ENCODE measurements at places on chromosomes 4 and X.

DNA sequence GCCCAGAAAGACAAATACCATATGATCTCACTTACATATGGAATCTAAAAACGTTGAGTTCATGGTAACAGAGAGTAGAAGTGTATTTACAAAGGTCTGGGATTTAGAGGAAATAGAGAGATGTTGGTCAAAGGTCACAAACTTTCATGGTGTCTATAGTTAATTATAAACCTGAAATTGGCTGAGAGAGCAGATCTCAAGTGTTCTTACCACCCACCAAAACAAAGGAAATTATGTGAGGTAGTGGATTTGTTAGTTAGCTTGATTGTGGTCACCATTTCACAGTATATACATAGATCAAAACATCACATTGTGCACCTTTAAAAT, 186.8 kb downstream of the NWD2 start:
- no peak for DNase-seq

DNA sequence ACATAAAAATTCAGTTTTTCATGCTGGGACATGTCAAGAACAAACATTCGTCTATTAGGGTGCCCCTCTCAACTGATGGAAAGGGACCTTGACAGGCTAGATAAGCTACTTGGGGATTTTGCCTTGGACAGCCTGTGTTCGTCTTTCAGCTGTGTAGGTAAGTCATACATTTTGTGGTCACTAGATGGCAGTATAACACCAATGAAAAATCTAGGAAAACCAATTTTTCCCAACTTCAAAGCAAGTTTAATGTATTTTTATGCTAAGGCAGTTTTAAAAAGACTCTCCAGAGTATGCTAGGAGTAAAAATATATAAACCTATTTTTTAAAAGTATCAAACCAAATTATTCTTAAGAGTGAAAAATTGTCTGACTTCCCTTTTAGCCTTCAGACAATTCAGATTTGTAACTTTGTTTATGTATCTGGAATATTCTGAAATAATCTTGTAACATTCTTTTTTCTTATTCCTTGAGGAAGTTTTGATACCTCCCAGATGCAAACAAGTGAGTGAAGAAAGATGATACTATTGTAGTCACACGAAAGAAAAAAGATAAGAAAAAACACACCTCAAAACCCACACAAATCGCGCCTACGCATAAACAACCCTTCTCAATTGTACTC, 158.3 kb downstream of the CPE start:
- no peak for DNase-seq

GRCh38 chr4:77347351-77347966, 190.5 kb downstream of the CCNG2 start:
- no peak for DNase-seq

DNA sequence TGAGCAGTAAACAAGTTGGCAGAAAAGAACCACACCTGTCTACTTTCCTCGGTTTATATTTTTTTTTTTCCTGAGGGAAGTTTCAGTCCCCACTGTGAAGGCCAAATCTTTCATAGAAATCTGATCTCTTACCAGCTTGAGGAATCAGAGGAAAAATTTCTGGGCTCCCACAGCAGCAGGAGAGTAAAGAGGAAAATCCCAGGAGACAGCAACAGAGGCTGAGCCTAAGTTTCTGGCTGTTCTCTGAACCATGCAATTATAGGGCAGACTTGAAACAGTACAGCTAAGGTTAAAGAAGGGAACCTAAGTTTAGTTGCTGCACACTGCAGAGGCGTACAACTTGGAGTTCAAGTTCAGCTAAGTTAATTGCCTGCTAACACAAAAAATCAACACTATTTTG, 1090.9 kb upstream of the INTU start:
- no peak for DNase-seq

DNA sequence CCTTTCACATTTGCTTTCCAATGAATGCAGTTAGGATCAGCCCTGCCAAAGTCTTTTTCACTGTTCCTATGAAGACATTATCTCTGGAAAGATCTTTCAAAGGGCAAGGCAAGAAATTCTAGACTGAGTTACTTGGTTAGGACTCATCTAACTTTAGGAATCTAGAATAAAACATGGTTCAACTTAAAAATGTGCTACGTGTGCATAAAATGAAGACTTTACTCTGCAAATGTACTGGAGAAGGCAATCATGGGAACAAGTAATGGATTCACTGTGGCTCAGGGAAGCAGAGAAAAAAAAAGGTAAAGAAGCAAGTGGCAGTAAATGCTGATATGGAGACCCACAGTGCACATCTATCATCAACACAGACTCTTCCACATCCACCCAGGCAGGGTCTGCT, 297.4 kb downstream of the HNRNPD start:
- no peak for DNase-seq

DNA sequence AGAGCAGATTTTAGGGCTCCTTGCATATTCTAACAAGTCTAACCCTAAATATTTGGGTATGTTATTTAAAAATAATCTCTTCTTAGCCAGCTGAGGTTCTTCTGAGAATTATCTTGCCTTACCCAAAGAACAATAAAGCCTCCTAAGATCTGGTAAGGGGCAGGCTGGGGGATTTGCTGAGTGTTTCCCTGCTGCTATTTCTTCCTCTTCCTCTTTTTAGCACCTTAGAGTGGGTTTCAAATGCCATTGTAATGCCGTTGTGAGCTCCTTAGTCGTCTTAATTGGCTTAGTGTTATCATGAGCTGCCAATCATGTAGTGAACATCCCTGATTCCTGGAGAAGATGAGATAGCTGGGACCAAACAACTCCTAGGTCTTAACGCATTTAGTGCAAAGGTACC, 15.4 kb downstream of the STOX2 start:
- DNase-seq: no peak

GRCh38 chr4:40121515-40121914, 64.9 kb downstream of the N4BP2 start:
- no peak for DNase-seq

DNA sequence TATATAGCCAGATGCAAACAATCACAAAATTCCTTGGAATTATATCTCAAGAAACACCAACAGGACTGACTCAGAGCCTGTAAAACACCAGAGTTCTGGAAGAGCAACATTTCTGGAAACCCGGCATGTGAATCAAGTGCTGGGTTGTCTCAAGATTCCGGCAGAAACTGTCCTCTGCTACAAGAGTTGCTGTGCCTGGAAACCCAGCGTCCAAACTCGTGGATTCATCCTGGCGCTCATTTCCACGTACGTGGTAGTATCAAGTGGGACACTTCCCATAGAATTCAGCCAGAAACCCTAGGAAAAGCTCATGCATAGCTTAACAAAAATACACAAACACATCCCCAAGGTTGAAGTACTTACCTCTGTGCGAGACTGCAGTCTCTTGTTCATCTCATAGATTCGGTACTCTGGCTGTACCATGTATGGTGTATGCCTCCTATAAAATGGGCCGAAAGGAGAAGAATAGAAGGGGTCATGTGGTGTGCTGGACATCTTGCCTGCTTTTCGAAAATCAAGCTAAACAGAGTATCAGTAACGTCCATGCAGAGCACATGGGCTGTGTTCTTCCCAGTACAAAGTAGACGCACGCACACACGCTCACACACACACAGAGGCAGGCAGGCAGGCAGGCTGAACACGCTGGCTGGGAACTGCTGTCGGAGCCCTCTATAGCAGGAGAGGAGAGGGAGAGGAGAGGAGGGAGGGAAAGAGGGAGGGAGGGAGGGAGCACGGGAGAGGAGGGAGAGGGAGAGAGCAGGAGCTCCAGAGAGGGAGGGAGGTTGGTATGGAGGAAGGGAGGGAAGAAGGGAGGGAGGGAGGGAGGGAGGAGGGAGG, at the start of gene LDB2:
Gene LDB2, minus strand, starts transcription at position 655 of the 837 bp plus-strand sequence.
- DNase-seq: no peak

- no peak for DNase-seq
These were observed 143.9 kb downstream of the BCOR start for GRCh38 chrX:39953879-39954278.

DNA sequence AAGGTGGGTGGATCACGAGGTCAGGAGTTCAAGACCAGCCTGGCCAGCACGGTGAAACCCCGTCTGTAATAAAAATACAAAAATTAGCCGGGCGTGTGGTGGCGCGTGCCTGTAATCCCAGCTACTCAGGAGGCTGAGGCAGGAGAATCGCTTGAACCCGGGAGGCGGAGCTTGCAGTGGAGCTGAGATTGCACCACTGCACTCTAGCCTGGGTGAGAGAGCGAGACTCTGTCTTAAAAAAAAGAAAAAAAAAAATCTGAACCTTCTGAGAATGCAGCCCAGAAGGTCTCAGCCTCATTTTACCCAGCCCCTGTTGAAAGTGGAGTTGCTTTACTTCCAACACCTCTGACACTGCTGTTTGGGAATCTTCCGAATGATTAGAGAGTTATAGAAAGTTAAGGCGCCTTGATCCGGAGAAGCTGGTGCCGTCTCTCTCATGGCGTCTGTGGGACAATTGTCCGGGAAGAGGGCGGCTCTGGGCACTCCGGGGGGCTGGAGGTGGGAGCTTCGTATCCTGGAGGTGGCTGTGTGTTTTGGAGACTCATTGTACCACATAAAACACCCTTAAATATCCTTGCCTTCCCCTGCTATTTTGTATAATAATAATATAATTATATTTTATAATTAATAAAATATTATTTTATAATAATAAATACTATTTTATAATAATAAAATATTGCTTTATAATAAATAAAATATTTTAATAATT, 92.7 kb upstream of the PPP2R3B start:
- DNase-seq: no peak

GRCh38 chrX:133307637-133308498, 89.7 kb upstream of the TFDP3 start:
- no peak for DNase-seq

- no peak for DNase-seq
These were observed 25.5 kb upstream of the FUNDC1 start for GRCh38 chrX:44568196-44568595.

DNA sequence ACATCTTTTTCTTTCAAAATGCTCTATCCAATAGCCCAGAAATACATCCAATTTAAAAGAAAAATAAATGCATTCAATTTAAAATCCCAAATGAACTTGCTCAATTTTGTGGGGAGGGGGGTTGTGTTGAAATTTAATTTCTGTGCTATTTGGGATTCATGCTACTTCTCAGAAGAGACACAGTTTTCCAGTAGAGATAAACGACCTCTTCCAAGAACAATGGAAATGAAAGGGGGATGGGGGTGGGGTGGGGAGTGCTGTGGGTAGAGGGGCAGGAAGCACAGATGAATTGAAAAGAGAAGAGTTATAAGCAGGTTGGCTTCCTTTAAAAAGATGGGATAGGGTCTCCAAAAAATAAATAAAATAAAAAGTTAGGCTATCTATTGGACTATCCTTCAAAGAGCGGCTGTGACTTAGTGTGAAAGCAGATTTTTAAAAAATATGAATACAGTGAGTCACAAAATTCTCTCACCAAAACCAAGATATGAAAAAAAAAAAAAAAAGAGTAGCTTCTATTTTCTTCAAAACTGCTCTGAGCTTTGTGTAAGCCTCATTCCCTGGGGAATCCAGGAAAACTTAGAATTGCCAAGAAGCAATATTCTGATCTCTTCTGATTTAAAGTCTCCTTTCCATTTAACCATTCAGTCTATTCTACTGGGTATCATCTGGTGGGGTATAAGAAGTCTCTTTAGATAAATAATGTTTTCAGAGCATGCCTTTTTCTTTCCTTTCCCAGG, 324.3 kb downstream of the PTTG2 start:
- no peak for DNase-seq

- no peak for DNase-seq
These were observed 156.6 kb upstream of the ARSJ start for GRCh38 chr4:114136069-114136468.

- DNase-seq: no peak
These were observed 17.0 kb upstream of the CDS1 start for GRCh38 chr4:84565951-84566350.

DNA sequence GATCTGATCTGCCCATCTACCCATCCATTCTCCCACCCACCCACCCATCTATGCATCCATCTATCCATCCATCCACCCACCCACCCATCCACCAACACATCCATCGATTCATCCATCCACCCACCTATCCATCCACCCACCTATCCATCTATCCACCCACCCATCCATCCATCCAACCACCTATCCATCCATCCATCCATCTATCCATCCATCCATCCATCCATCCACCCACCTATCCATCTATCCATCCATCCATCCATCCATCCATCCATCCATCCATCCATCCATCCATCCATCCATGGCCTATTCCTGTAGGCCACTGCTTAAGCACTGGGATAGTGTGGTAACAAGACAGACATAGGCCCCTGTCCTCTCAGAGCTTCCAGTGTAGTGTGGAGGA, 69.8 kb downstream of the SORCS2 start:
- no peak for DNase-seq

DNA sequence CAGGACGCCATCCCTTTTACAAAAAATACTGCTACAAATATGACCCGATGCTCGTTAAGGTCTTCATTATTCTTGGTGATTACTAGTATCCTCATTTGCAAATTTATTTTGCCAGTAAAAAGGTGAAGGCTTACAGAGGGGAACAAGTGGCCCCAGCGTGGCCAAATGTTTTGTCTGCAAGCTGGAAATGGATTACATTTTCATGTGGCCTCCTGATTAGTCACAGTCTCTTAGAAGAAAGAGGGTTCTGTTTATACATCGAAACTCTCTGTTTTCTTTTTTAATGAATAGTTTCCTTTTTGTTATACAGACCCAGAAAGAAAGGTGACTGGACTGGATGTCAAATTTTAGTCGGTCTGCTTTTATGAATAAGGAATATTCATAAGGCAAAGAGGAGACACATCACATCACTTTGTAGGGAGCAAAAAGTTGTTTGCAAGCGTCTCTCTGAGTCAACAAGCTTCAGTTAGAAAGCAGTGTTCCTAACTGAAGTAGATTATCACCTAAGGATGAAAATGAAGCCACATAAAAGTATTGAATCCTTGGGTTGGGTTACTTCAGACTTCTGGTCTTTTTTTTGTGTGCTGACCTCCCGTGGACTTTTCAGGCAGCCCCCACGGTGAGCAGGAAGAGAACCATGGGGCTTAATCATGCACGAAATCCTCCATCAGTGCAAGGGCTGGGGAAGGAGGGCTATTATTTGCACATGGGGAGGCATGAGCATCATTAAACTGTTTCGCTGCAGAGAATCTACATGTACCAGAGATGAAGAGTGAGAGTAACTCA, 125.6 kb downstream of the ARSF start:
- DNase-seq: no peak

GRCh38 chr4:43277003-43277402, 384.5 kb downstream of the GRXCR1 start:
- DNase-seq: no peak

GRCh38 chr4:168632301-168632725, 135.5 kb downstream of the PALLD start:
- no peak for DNase-seq

- DNase-seq: peak; percentile 26
These were observed 11.7 kb downstream of the RPL9 start for GRCh38 chr4:39446842-39447573.

DNA sequence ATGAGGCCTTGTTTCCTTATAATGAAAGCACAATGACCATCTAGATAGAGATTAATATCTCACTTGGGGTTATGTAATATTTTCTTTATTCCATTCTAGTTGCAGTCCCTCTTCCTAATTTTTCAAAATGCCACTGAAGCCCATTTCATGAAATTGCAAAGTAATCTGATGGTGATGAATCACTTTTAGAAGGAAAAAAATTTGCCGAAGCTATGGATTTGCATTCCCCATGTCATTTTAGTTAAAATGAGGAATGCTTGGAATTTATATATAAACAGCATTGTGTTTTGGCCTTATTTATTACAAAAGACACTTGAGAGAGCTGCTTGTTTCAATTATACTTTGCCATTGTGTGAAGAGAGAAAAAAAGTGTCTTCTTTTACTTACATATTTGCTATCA, 241.7 kb upstream of the TEX13A start:
- DNase-seq: no peak
